Right lung (tissue), 10 donors: ENCODE measurements at places on chromosomes 4 and X. TPM values are rescaled to one million over a fixed set of nuclear protein-coding genes. Genes with fewer than 3 reads are reported as not detected.

DNA sequence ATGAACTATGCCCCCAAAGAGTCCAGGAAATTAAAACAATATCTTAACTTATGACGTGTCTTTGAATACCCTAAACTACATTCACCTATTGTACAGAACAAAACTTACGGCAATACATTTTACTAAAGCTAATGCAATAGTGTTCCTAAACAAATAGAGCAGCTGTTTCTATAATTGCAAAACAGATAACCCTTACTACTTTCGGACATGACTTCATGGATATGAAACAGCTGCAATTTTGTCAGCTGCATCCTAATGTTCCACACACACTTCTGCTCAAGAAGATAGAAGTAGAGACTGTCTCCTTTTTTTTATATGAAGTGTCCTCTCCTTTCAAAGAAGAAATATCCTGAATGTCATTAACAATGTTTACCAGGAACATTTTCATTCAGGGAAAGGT is 174.9 kb downstream of the ACTRT1 start:
- no peak for DNase-seq

GRCh38 chrX:108072746-108073145 is 18.6 kb downstream of the PSMD10 start:
- DNase-seq: no peak

- DNase-seq: no peak
Observed at GRCh38 chrX:102934624-102935023, 2.4 kb upstream of the RAB40AL start.

DNA sequence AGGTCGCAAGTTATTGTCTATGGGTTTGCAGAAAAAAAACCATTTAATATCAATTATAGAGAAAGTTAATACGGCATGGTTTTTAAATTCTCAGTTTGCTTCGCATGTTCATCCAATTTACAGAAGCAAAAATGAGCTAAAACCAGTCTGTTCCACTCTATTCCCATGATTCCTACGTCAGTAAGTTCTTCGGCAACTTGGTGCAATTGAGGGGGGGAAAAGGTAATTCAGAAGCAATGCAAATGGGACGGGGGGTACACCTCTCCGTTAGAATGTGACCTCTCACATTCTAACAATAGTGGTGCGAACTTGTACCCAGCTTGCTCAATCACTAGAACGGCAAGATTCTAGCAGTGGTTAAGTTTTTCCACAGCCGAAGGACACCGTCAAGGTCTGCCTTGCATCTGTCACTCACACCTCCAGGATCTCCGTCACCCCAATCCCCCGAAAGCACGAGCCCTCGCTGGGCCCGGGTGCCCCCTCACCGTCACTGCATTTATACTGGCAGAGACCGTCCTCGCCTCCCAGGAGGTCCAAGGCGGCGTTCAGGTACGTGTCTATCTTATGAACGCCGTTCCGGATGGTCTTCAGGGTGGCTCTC is 653 bp downstream of the PLA2G12A start:
- DNase-seq: peak; percentile 42

DNA sequence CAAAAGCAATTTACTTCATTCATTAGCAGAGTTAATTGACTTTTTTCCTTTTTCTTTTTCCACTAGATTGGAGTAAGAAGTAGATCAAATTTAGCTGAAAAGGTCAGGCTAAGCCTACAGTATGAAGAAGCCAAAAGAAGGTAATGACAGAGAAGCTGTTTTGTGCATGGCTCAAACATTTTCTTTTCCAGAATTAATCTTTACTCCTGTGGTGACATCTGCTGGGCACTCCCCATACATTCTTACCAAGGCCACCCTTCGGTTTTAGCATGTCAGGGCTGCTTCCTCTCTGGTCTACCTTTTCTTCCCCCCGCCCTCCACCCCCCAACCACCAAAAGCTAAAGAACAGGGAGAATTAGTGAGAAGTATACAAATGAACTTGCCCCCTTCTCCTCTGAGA is 70.2 kb downstream of the CLDN22 start:
- peak; percentile 25 for DNase-seq

DNA sequence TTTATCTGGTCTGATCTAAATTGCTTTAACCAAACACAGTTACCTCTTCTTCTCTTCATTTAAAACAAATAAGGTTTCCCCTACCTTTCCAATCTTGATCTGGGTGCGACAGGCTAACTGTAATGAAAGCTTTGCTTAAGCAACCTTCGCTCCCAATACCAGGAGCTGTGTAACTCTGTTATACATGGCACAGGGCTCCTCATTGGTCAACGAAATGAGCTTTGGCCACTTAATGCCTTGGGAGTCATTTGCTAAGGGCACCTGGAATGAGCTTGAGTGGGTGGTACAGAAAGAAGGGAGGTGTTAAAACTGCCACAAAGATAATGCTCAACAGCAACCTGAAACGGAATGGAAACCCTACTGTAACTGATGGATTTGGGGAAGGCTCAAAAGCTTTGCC is 140.5 kb downstream of the CHRNA9 start:
- DNase-seq: no peak

ALAS2 gene
- 22.1 TPM for polyA plus RNA-seq

RTL3 gene
- polyA plus RNA-seq: not detected

GJB1 gene
- polyA plus RNA-seq: 5.2 TPM
